ENCODE measurements at places on chromosomes 16 and 17.

GRCh38 chr17:51165680-51166197 is 472 bp upstream of the NME2 start:
- DNase-seq: no peak

DNA sequence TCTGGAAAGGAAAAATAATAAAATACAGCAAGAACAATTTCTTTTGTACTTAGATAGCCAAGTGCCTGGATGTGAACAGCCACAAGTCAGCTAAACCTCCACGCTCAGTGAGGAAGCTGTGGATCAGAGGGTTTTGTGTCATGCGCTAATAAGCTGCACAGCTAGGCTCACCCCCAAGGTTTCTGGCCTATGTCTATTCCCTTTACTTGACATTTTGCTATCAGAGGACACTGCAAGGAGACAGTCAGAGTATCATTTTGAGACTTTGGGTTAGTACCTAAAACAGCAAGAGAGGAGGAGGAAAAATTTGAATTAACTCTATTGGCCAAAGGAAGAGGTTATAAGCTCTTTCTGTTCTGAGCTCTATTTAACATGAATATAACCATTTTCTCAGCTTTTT is 139.3 kb downstream of the KCNJ2 start:
- no peak for DNase-seq

DNA sequence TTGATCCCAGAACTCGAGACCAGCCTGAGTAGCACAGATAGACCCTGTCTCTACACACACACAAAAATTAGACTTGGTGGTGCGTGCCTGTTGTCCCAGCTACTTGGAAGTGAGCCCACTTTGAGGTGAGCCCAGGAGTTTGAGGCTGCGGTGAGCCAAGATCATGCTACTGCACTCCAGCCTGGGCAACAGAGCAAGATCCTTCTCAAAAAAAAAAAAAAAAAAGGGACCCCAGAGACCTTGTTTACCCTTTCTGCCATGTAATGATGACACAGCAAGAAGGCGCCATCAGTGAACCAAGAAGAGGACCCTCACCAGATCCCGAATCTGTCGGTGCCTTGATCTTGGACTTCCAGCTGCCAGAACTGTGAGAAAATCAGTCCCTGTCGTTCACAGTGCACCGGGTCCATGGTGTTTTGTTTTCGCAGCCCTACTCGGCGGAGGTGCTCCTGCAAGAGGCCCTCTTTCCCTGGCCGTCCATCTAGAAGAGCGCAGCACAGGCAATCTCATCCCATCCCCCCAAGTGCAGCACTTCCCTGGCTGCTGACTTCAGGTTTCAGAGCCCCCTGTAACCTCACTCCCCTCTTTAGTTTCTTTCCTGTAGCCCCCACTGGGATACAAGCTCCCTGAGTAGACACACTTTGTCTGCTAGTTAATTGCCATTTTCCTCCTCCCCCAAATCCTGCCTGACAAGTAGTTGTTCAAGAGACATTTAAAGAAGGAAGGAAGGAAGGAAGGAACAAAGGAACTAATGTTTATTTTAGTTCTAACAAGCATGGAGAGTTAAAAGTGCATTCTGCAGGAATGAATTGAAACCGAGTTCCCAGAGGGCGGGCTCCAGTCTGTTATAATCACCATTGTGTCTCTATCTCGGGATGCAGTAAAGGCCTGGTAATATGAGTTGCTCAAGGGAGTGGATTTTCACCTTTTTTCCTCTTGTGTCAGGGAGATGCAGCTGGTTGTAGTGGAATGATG is 115.3 kb downstream of the SNX29 start:
- peak; percentile 4 for DNase-seq

DNA sequence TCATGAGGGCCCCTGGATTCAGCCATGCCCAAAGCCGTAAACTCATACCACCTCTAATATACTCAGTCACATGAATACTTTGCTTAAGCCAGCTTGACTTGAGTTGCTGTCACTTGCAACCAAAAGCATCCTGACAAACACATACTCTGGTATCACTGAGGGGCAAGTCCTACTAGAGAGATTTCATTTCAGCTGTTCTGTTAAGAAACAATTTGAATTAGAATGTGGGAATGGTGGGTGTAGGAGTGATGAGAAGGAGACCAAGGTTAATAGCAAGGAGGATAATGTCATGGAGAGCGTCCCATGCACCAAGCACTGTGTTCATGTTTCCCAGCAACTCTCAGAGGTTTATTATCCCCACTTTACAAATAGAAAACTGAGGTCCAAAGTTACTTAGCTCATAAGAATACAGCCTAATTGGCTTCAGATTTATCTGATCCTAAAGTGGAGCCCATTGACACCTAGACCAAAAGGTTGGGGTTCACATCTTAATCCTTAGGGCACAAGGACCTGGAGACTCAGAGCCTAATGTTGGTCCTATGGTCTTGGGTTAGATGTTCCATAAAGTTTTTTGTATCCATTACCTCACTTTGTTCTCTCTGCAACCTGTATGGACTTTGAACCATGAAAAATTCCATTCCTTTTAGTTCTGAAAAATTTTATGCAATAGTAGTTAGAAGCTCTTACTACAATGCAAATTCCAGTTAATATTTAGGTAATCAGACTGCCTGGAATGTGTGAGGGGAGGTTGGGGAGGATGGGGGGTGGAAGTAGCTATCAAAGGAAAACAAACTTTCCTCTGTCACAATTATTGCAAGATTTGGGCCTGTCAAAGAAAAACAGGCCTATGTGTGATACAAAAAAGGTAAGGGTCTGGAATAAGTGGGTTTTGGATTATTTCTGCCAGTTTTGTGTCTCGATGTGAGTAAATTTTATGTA is 105.9 kb downstream of the IRX3 start:
- no peak for DNase-seq

DNA sequence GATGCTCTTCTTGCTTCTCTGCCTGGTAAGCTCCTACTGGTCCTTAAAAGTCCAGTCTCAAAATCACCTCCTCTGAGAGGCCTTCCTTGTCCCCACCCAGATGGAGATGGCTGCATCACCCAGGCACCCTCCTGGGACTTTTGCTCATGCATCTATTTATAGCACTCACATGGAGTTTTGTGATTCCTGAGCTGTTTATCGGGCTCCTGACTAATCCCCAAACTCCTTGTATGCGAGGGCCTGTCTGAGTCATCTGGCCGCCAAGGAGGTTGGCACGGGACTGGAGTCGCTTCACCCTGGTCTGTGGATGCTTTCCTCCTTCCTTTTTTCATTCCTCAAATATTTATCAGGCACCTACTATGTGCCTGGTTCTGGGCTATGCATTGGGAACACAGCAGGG is 2.3 kb upstream of the MAP2K3 start:
- peak; percentile 95 for DNase-seq

DNA sequence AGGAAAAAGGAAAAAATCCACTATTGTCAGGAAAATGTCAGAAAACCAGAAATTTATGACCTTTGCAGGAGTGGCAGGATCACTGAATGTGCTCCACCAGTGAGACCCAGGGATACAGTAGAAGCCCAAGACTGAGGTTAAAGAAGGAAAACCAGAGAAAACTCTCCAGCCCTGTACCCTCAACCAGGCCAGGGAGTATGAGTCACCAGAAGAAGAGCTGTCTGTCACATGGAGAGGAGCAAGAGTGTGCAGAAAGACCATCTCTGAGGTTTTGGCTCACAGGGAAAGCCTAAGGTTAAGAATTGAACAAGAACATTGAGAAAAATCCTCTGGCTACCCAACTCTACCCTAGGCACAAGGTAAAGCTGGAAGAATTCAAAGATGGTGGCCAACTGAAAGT is 47.6 kb upstream of the MON1B start:
- DNase-seq: no peak

- no peak for DNase-seq
Measured at GRCh38 chr17:83195330-83196023, 116.1 kb downstream of the METRNL start.

DNA sequence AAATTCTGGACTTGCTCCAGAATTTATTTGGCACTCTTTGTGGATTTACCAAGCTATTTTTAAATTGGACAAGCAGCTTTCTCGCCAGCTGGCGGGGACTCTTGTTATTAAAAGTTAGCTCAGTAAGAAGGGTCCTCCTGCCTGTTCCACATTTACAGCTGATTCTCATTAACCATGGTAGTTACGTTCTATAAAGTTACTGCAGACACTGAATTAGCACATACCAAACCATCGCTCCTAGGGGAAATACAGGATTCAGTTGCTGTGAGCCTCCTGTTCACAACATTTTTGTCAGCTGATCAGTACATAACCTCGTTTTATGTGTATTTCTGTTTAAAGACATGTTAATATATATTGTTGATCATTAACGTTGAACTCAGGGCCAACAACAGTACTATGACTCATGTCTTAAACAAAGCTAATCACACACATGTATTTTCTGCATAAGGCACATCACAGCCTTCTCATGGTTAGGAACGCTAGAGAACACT is 4.2 kb downstream of the LDAF1 start:
- no peak for DNase-seq

Data from PC-3 (cell line).